Astrocyte of the spinal cord (primary cell): ENCODE measurements at places on chromosomes 1 and 21.

DNA sequence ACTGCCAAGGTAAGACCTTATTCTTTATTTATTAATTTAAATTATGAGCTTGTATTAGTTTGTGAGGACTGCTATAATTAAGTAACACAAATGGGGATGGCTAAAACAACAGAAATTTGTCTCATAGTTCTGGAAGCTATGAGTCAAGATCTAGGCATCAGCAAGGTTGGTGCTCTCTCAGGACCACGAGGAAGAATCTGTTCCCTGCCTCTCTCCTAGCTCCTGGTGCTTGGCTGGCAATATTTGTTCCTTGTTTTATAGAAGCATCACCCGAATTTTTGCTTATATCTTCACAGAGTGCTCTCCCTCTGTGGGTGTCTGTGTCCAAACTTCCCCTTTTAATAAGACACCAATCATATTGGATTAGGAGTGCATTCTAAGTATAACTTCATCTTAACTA lies 41.4 kb upstream of the CCDC190 start:
- peak; percentile 54 for DNase-seq

GRCh38 chr1:237227476-237227875 lies 185.5 kb downstream of the RYR2 start:
- no peak for DNase-seq

DNA sequence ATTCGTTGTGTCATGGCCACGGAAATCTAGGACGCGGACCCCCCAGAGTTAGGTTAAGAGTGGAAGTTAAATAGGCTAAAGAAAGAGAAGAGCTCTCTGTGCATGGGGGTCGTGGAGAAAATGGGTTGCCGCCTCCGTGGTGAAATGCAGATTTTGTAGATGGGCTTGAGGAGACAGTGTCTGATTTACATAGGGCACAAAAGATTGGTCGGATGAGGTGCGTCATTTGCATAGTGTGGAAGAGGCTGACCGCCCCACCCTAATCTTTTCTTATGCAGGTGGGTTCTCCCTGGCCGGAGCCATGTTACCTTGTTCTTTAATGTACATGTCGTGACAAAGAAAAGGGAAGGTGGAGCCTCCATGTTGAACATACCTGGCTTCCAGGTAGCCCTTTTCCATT lies 14.3 kb upstream of the SLC5A9 start:
- no peak for DNase-seq

DNA sequence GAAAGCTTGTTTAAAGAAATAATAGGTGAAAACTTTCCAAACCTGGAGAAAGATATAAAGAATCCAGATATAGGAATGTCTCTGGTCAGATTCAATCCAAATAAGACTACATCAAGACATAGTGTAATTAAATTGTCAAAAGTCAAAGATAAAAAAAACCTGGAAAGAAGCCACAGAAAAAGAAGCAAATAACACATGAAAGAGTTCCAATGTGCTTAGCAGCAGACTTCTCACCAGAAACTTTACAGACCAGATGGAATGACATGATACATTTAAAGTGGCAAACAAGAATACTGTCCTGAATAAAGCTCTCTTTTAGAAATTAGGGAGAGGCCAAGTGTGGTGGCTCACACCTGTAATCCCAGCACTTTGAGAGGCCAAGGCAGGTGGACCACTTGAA lies 1039.9 kb downstream of the KCNT2 start:
- DNase-seq, result no peak

- DNase-seq, result no peak
Observed at GRCh38 chr1:162551969-162552683, 9.4 kb upstream of the UAP1 start.

DNA sequence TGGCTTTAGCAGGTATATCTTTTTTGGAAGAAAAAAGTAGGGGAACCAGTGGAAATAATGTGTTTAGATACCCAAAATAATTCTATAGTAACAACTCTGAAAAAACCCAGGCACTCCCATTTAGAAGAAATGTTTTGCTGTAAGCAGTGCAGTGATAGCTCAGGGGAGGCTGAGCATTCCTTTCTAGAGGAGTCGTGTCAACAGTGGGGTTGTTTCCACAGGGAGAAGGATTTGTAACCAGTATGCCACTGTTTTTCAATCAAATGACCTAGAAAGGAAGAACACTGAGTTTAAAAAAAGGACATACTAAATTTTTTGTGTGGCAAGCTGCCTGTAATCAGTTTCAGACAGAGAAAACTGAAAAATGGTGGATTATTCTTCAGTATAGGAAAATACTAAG lies 2.4 kb downstream of the PGD start:
- no peak for DNase-seq

DNA sequence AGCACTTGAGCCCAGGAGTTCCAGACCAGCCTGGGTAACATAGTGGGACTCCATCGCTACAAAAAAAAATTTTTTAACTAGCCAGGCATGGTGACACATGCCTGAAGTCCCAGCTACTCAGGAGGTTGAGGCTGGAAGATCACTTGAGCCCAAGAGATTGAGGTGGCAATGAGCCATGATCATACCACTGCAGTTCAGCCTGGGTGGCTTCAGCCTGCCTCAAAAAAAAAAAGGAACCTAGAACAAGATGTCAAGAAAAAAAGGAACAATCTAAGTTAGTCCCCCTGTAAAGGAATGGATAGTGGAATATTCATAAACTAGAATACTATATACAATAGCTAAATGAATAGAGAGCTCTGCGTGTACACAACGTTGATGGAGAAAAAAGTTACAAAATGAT lies 14.4 kb downstream of the NSL1 start:
- no peak for DNase-seq

- DNase-seq, result no peak
Observed at GRCh38 chr1:203126866-203127665, 460 bp upstream of the ADORA1 start.

- no peak for DNase-seq
Observed at GRCh38 chr1:172344444-172344843, 76.0 kb upstream of the C1orf105 start.

GRCh38 chr1:245842106-245842505 lies 665.0 kb downstream of the SMYD3 start:
- DNase-seq, result no peak

- no peak for DNase-seq
Observed at GRCh38 chr1:163928651-163929050, 606.9 kb downstream of the NUF2 start.

DNA sequence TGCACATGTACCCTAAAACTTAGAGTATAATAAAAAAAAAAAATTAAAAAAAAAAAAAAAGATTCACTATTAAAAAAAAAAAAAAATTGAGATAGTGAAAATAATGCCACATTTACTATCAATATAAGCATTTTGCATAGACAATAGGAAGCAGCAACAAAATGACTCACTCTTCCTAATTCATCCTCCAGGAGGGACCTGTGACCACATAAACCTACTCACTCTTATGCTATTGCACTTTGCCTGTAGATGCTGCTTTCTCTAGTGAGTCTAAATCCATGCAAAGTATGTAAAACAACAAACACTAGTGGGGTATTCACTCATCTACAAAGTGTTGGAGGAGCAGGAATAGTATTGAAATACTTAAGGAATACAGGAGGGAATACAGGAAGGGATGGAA lies 2.9 kb downstream of the OR10J5 start:
- DNase-seq, result no peak

GRCh38 chr1:43466403-43466802 lies 12.7 kb upstream of the HYI start:
- peak; percentile 12 for DNase-seq

DNA sequence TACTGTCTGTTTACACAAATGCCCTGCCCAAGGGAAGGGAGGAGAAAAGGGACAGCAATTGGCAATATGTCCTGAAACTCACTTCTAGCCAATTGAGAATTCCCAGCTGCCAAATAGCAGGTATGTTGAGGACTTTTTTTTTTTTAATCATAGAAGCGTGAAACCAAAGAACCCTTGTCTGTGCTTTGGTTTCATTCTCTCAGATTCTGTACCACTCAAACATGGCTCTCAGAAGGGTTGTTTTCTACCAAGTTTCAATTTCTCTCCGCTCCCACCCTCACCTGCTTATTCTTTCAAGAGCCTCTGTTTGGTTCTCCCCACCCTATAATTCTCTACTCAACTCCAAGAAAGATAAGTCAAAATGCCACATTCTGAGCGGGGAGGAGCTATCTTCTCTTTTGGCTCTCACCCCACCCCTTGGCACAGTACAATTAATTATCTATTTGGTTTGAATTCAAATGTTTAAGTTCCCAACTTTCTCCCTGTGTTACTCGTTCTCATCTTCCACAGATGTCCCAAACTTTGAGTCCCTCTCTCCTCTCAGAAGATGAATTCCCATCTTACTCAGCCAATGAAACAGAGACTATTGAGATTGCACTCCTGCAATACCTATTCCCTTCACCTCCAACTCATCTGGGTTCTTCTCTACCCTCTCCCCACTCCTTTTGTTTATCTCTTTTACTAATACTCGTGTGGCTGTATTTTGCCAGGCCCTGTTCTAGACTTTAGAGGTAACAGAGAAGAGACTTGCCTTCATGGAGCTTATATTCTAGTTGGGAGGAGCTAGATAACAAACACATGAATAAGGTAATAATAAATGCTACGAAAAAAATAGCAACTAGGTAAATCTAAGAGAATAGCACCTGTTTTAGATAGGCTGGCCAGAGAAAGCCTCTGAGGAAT lies 3.9 kb upstream of the TP53BP2 start:
- DNase-seq, result no peak

- no peak for DNase-seq
Observed at GRCh38 chr1:19068639-19069276, 112.3 kb upstream of the IFFO2 start.

DNA sequence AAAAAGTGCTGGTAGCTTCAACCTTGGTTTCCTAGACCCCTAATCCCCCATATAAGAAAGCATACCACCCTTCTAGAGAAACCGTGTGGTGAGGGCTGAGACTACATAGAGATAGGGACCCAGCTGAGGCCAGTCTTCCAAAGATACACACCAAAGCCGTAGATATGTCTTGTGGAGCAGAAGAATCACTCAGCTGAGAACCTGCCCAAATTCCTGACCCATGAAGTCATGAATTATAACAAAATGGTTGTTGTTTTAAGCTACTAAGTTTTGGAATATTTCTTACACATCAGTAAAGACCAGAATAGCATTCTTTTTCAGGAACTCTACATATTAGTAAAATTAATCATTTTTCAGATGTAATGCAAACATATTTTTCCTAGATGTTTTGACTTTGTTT lies 3.3 kb upstream of the SNRPE start:
- DNase-seq, result peak; percentile 78

- peak; percentile 22 for DNase-seq
Observed at GRCh38 chr1:196380316-196380715, 227.9 kb downstream of the KCNT2 start.

- DNase-seq, result no peak
Observed at GRCh38 chr1:99645699-99646531, at the start of gene PALMD. Gene PALMD (plus strand): TSS chr1:99646113. CDS start chr1:99646318, 205 bp downstream.

GRCh38 chr1:113975211-113975895 lies 3.9 kb upstream of the OLFML3 start:
- peak; percentile 39 for DNase-seq

- no peak for DNase-seq
Observed at GRCh38 chr21:35994613-35995012, 65.7 kb downstream of the SETD4 start.

- DNase-seq, result no peak
Observed at GRCh38 chr1:210663730-210664573, 335.2 kb downstream of the HHAT start.

GRCh38 chr1:119132179-119132578 lies 8.3 kb downstream of the WARS2 start:
- no peak for DNase-seq

DNA sequence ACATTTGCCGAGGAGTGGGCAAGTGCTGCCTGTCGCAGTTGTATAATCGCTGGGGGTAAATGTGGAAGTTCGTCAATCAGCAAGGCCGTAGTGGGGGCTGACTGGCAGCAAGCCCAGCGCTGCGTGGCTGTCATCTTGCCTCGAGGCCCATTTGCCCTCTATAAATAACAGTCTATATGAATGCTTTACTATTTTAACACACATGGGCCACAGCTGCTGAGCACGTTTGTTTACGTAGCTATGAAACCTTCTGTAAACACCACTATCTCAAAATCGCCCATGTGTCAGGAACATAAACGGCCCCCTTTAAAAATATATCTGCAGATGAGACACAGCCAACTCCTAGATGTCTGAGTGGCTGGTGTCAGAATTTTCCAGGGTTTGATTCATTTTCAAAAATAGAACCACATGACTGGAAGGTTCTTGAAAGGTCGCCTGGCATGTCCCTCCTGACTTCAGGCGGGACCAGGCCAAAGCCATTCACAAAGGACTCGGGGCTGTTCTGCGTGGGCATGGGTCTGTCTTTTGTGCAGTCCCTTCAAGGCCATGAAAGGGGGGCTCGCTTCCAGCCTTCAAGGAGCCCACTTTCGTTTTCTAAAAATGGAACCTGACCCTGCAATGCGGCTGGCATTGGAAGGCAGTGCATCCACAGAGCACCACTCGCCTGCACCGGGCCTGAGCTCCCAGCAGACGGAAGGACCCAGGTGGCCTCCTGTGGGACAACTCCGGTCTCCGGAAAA lies 205.5 kb downstream of the KCNJ6 start:
- no peak for DNase-seq

DNA sequence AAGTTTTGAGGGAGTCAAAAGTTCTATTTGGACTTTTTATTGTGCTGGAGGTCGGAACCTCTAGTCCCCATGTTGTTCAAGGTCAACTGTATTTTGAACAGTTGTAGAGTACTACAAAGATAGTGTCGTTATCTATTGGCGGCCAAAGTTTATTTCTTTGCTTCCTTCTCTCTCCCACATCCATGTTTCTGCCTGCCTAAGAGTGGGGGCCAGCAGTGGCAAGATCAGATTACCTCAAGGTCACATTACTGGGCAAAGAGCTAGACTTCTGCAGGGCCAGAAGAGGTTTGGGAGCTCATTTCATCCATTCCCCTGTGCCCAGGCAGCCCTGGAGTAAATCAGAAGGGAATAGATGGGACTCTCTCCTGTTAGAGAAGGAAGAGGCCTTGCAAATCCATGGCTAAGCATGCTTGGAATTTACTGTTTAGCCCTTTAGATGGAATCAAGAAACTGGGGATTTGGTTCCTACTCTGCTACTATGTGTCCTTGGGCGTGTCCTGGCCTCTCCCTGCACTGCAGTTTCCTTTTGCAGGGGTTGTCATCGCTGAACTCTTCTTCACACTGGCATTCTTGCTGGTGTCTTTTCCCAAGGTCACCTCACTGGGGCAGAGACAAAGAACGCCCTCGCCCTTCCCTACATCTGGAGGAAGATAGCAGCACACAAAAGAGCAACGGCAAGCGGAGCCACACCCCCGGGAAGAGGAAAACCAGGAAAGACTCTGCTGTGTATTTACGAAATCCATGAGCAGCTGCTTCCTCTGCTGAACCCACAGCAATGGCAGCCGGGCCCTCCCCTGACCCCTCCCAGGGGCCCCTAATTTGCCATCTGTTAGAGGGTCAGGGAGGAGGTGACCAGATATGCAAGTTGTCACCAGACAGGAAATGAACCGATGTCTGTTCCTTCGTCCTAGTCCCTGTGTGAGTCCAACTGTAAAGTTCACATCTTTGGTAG lies 73.3 kb downstream of the PLPP3 start:
- no peak for DNase-seq

- DNase-seq, result no peak
Observed at GRCh38 chr1:9078752-9079500, 9.5 kb upstream of the SLC2A5 start.
